ENCODE measurements at places on chromosomes 5 and 9.

- no peak for DNase-seq
These were observed 150.4 kb downstream of the C5orf15 start for GRCh38 chr5:133818031-133818431.

DNA sequence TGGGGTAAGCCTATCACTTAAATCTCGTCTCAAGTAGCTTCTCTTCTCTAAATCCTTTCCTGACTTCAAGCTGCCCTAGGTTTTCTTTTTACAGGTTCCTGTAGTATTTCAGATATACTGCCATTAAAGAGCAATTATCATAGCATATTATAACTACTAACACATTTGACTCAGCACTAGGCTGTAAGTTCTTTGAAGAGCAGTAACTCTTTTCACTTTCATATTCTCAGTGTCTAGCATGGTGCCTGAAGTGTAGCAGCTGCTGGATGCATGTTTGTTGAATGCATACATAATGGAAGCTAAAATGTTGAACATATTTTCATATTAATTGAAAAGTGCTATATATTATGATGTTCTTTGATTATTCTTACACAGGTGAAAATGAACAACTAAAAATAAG lies 22.5 kb downstream of the CCDC152 start:
- no peak for DNase-seq

DNA sequence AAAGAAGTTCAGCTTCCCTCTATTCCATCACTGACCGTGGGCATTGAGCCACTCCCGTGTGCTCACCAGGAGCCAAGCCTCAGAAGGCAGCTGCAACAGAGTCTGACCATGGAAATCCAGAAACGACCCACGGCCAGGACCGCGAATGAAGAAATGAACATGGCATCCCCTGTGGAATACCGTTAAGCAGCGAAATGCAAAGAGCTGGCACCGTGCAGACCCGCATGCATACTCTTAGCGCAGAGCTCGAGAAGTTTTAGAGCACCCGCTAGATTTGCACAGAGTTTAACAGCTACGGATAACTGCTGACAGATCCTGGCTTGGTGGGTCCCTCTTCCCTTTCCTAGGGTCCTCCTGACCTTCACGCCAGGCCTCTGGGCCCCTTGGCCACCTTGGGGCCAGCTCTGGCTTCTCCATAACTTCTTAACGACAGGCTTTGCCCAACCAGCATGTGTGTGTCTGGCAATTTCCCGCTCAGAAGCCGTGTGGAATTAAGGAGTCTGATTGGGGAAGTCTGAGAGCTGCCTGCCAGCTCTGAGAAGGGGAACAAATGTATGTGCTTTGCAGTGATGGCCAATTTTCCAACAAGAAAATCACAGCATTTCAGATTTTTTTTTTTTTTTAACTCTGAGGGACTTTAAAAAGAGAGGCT lies 75.3 kb upstream of the COL5A1 start:
- no peak for DNase-seq

- no peak for DNase-seq
These were observed 443.9 kb downstream of the TLE1 start for GRCh38 chr9:81245254-81245956.

- DNase-seq = no peak
These were observed 112.8 kb upstream of the IRX4 start for GRCh38 chr5:1995491-1995890.

- no peak for DNase-seq
These were observed 79.7 kb downstream of the THBS4 start for GRCh38 chr5:80114860-80115259.

- DNase-seq = no peak
These were observed 17.9 kb downstream of the ANXA6 start for GRCh38 chr5:151139646-151140045.

DNA sequence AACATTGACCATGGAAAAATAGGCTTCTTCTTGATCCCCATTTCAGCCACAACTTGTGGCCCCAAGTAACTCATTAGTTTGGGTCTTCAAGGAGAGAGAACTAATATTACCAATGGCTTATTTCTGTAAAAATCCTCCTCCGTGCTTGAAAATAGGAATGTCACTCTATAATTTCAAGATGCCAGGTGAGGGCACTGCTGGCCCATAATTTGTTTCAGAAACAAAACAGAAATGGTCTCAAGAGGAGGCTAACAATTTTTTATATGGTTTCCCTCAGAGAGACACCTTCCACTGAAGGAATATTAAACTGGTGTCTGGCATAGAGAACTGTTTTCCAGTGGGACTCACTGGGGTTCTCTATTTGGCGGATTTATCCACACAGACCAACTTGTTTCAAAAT lies 437.0 kb upstream of the TRPC7 start:
- DNase-seq = no peak

- DNase-seq = no peak
These were observed 193.8 kb downstream of the CSNK1G3 start for GRCh38 chr5:123705741-123706140.

DNA sequence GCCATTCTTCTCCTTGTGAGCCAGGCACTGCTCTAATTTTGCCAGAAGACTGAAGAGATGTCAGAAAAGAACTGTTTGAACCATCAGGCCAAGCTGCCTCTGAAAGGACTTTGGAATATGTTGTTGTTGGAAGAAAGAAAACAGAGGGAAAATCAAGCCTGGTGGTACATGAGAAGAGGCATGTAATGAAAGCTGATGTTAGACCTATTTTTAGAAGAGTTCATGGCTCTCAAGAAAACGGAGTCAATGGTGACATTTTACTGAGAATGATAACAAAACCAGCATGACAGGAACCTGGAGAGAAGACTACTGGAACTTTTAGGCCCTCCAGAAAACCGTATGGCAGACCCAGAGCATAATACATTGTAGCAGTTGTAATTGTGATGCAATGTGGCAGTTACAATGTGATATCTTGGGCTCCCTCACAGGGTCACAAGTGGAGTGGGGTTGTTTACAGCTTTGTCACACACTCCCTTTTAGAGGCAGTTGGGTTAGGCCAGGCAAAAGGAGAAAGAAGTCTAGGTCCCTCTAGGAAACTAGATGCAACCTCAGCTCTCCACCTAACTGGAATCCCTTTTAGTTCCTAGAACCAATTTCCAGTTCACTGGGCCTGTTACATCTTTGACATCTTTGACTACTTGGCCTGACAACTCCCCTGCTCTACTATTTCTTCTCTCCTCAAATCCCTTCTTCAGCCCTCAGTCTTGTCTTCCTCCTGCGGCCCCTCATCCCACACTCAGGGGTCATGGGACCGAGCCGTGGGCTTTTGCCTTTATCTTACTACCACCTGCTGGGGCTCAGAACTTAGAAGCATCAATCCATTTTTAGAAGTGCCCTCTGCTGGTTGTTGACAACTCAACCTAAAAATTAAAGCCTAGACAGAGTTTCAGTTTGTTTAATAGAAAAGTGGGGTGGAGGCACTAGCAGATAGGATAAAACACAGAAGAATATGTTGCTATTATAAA lies 61.2 kb upstream of the JAK2 start:
- DNase-seq = no peak

- no peak for DNase-seq
These were observed 6.2 kb downstream of the SKP2 start for GRCh38 chr5:36158144-36158543.

GRCh38 chr5:148924817-148925216 lies 98.4 kb downstream of the ADRB2 start:
- no peak for DNase-seq

- no peak for DNase-seq
These were observed 56.5 kb upstream of the IRX4 start for GRCh38 chr5:1939256-1939655.

GRCh38 chr9:93865716-93866115 lies 89.4 kb downstream of the BARX1 start:
- DNase-seq = no peak

DNA sequence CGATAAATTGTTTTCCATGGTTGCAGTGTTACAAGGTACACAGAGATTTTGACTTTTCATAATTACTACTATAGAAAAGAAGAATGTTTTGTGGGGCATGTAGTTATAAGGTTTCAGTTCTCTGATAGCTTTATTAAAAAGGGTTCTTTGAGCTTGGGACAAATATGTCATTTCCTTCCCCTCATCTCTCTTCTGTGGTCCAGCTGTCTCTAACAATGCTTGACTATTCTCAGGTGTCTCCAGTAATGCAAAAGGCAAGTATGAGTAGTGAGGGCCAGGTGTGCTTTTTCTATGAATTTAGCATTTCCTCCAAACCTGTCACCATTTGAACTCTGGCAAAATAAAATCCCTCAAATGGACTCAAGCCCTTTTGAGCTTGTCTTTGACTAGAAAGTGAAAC lies 84.3 kb downstream of the SLF1 start:
- DNase-seq = no peak

GRCh38 chr5:138439477-138440158 lies 761 bp downstream of the REEP2 start:
- DNase-seq = no peak

- DNase-seq = no peak
These were observed 119.4 kb downstream of the NTRK2 start for GRCh38 chr9:84788803-84789462.

GRCh38 chr5:156755421-156756087 lies 94.5 kb upstream of the PPP1R2B start:
- DNase-seq = no peak

DNA sequence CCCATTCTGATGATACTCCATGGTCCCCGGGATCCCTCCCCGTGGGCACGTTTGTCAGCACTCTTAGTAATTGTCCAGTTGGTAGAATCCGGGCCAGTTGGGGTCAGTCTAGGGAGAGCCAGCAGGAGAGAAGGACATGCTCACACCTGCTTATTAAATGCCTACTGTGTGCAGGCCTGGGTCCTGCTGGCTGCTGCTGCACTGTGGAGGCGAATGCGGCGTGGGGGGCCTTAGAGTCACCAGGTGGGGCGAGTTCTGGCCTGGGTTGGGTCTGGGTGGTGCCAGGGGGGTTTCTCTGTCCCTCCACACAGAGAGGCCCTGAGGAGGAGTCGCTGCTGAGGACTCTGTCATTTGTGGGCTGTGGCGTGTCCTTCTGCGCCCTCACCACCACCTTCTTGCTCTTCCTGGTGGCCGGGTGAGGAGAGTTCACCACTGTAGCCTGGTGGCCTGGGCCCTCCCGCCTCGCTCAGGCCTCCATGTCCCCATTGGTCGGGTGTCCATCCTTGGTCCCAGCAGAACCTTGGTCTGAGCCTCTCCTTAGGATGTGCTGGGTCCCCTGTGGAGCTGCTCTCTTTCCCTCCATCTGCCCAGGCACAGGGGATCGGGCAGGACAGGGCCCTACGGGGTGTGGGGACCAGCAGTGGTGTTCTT lies 17.3 kb downstream of the ADGRD2 start:
- DNase-seq = no peak

DNA sequence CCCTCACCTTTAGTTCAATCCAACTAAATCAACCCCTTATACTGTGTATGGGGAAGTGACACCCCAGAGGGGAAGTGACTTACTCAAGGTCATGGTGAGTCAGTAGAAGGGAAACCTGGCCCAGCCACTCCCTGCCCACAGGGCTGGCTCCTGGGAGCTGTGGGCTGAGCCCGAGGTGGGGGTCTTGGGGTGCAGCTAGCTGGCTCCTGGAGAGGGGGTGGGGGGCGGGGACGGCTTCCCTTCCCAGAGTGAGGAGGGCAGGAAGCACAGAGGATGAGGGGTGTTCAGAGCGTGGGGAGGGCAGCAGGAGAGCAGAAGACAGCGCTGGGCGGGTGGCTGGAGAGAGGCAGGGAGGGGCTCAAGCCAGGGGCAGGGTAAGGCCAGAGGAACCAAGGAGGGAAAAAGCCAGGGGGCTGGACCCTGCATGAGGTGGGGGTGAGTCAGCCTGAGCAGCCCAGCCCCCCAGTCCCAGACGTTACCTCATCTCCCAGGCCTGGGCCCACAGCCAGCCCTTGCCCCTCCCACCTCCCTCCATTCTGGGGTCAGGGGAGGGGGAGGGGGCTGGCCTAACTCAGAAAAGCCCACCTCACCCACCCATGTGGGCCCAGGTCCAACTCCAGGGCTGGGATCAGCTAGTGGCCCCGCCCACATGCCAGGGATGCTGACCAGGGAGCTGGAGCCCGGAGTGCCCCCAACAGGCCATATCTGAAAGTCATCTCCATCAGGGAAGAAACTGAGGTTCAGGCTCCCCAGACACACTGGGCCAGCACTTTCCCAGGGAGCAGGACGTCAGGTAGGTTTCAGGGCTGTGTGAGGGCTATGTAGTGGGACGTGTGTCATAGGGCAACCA lies 2.8 kb downstream of the PDLIM7 start:
- no peak for DNase-seq

DNA sequence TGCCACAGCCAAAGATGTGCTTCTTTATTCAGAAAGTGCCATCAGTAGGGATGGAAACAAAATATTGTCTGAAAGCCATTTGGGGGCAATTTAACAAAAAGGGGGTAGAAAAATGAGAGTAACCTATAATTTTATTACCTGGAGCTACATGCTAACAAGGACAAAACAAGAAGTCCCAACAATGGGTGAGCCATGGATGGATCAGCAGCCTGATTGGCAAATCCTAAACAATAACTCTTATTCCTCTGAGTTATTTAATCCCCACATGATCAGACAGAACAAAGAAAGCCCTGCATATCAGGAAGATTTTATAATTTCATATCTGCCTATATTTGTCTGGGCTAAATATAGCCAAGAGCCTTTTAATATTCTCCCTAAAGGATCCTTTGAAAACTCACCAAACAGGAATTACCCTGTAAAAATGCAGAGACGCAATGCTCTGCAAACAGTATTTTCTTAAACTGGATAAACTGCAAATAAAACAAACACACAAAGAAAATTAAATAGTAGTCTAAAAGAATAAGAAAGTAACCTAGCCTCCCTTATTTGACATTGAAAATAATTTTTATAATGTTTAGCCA lies 483.4 kb downstream of the ZNF608 start:
- DNase-seq = no peak

DNA sequence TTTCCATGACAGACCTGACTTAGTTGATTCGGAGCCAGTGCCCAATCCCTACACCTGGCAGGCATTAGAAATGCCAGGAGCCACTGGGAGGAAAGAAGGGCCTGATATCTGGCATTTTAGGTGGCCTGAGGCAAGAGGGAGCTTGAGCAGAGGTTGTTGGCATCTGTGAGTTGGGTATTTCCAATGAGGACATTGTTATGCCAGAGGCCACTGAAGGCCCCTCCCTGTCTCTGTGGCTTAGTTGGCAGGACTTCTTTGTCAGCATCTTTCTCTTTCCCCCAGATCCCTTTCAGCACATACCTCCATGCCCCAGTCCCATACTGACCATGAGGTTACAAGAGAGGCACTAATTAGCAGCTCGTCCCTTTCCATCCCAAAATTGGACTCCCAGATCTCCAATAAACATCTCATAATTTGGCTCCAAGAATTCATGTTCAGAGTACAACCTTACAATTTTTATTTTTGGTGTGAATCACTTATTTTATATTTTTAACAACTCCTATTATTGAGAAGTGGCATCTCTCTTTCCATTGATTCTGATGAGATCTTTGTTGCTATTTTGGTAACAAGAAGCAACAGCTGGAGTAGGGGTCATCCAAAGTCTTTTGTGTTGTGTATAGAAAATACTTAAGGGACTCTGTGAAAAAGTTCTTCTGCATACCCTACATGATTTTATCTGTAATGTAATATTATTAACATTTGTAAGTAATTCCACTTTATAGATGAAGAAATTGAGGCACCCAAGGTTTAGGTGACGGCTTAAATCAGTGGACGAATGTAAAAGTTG lies 68.6 kb upstream of the MAP3K1 start:
- no peak for DNase-seq

DNA sequence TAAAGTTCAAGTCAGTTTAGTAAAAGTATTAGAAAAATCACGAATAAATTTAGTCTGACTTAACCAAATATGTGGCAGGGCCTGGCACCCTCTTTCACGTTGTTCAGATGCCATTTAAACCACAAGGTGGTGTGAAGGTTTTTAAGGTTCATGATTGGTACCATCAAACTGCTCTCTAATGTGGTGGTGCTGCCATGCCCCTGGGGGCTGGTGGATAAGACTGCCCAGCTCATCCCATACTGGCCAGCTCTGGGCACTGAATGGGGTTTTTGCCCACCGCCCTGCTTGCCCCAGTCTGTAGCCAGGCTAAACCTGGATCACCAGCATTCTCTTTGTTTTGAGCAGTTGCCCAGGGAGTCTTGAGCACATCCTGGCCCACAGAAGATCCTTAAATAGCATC lies 159.3 kb downstream of the GABBR2 start:
- no peak for DNase-seq

Measured in cortex of kidney (tissue), 1 donor.